Immature natural killer cell (primary cell): ENCODE measurements at places on chromosomes 1 and 21.

DNA sequence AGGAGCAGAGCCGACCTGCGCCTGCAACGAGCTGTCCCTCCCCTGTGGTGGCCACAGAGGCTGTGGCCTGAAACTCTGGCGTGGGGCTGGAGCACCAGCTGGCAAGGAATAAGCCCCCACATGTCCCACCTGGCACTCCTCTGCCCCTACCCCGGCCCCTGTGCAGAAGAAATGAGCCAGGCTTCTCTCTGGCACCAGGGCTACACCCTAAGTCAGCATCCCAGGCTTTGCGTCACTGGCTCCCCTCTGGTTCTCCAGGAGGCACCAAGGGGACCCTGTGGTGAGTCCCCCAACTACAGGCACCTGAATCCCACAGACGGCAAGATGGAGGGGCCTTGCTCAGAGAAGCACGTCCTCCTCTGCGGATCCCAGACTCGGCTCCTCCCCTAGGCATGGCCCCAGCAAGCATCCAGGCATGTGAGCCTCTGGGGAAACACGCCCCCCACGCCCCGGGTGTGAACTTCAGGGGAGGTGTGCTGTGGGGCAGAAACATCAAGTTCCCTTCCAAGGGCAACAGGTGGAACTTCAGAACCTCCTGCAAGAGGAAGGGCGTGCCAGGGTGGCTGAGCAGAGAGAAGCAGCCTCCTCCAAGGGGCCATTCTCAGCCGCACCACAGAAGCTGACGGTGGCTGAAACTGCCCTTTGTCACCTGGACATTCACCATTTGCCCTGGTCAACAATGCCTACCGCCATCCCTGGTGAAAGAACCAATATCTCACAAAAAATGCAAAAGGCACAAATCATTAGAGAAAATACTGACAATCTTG is 2.9 kb downstream of the KRTAP10-7 start:
- DNase-seq: no peak

- no peak for DNase-seq
These were observed 6.3 kb downstream of the ARF1 start for GRCh38 chr1:228088586-228089498.

GRCh38 chr1:202123336-202123813 is 658 bp downstream of the GPR37L1 start:
- no peak for DNase-seq

GRCh38 chr1:181424786-181425403 is 58.4 kb upstream of the CACNA1E start:
- DNase-seq: peak; percentile 19

- no peak for DNase-seq
These were observed 73.3 kb downstream of the LEPR start for GRCh38 chr1:65493802-65494201.

DNA sequence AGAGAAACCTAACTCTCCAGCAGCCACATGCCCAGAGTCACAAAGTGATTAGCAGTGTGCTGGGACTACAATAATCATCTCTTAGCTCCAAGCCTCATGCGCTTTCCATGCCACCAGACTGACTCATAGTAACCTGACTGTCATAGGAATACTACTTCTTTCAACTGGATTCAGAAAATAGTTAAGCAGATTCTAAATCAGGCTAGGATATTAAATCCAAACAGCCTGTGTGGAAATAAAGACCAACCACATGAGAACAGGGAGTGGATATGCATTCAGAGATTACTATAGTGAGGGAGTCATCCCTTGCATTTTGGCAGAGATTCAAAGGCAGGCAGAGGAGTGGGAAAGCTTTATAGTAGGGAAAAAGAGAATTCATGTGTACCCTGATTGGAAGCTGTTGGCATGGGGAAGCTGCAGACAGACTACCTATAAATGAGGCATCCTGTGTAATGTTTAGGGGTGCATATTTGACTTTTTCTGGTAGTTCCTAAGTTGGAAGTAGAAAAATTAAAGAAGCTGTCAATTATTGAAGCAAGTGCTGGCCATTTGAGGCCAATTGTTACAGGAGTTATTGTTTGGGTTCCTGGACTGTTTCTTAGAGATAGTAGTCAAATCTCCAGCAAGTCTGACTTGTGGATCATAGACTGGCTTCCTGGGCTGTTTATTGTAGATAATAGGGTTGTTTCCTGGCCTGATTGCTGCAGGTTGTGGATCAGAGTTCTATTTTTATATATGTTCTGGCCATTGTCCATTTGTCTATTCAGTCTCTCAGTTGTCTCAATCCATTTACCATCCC is 31.7 kb upstream of the DNAH14 start:
- DNase-seq: no peak
